Hindlimb muscle (tissue), 1 donor: ENCODE measurements at places on chromosomes 4 and X. TPM values are rescaled to one million over a fixed set of nuclear protein-coding genes. Genes with fewer than 3 reads are reported as not detected.

Gene HEPH
- 6.4 TPM for polyA plus RNA-seq

Gene KIAA1210
- 0.12 TPM for polyA plus RNA-seq

Gene PAGE2
- not detected for polyA plus RNA-seq

Gene EDNRA
- polyA plus RNA-seq: 20.0 TPM

Gene PCYT1B
- polyA plus RNA-seq: 1.2 TPM

Gene RNF128
- not detected for polyA plus RNA-seq

Gene HSFX3
- polyA plus RNA-seq: 0.77 TPM

Gene FGD1
- polyA plus RNA-seq: 17.2 TPM

Gene UGT2B7
- not detected for polyA plus RNA-seq

Gene MAGEE2
- polyA plus RNA-seq: 0.35 TPM

Gene GATA1
- 0.72 TPM for polyA plus RNA-seq

Gene H2BW2
- 0.62 TPM for polyA plus RNA-seq

Gene MAGEA2B
- not detected for polyA plus RNA-seq

Gene FRMD7
- 0.06 TPM for polyA plus RNA-seq
